Kidney tubule cell (primary cell): ENCODE measurements at places on chromosomes 2 and 18.
A peak's percentile ranks its signal among the peaks of the same experiment; 100 is the strongest.

- DNase-seq: peak; percentile 79
Measured at GRCh38 chr18:36302676-36303075, 5.2 kb downstream of the FHOD3 start.

- peak; percentile 94 for DNase-seq
Measured at GRCh38 chr2:28390241-28390745, 2.4 kb upstream of the FOSL2 start.

DNA sequence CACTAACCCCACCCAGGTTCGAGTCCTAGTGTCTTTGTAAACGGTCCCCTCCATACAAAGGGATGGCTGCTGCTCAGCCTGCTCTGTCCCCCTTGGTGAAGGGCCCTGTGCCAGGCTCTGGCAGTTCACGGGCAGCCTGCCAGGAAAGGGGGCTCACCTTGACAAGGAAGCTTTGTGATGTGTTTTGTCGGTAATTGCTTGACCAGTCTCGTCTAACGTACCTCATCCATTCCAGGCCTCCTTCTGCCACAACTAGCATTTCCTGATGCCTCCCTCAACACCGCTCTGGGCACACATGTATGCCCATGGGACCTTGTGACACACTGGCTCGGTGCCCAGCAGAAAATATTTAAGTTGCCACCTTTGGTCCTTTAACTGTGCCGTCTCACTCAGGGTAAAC lies 171.9 kb downstream of the KLHL29 start:
- peak; percentile 17 for DNase-seq

DNA sequence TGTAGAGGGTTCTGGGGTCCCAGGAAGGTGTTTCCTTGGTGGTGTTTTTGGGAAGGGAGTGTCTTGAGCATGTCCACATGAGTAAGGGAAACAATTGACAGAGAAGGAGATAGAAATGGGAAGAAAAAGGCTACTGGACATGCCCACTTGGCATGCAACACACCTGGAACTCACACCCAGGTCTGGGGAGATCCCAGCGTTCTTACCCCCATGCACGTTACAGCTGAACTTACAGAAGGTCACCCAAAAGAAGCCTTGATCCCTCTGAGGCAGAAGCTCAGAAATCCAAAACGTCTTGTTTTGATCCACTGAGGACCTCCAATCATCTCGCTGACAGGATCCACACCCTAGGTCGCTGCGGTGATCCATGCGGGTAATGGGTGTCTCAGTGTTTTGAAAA lies 142.0 kb downstream of the ZNF516 start:
- DNase-seq: no peak

DNA sequence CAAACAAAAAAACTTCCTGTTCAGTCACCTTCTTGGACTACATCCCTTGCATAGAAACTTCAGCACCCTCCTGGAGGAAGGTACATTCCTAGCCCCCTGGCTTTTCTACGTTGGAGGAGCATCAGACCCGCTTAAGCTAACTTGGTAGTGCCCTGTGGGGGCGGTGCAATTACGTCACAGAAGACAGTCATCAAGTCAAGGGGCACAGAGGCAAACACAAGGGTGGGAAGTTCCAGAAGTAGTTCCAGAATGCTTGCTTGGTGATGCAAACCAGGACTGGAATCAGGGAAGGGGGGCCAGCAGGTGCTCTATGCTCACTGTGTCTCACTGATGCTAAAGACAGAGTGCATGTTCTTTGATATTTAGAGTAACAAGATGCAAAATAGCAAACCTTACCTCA lies 15.2 kb upstream of the AGFG1 start:
- peak; percentile 84 for DNase-seq
